ENCODE measurements at places on chromosomes 2 and 18.

GRCh38 chr18:24009651-24010333, 4.8 kb upstream of the TTC39C start:
- DNase-seq: no peak
- no peaks in the 10 kb centered on the region for H3K4me1 ChIP-seq
- H3K36me3 ChIP-seq: no peaks in the 10 kb centered on the region
- no peak overlapping the region for H3K27ac ChIP-seq
- no peak overlapping the region for H3K4me3 ChIP-seq

DNA sequence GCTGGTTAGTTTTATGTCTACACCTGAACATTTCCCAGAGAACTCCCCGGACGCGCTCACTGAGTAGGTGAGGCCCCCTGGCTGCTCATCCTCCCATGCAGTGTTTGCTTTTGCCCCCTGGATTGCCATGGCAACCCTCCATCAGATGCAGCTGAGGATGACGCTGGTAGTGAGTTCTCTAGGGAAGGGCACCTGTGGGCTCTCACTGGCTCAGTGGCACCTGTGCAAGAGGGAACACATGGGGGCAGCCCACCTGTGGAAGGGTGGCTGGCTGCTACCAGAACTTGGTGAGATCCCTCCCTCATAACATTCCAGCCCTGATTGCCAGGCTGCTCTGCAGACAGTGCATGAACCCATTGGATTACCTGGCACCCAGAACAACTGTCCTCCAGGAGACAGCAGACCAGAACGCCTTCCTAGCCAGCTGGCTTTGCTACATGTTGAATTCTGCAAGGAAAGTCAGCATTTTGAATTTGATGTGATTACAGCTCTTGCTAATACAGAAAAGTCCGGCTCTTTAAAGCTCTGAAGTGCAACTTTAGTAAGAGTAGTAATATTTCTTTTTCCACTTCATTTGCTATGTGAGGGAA, 21.7 kb downstream of the COA5 start:
- no peak overlapping the region for H3K27ac ChIP-seq
- H3K36me3 ChIP-seq: peaks cover 7% of the 10 kb centered on the region
- no peak overlapping the region for H3K4me3 ChIP-seq

DNA sequence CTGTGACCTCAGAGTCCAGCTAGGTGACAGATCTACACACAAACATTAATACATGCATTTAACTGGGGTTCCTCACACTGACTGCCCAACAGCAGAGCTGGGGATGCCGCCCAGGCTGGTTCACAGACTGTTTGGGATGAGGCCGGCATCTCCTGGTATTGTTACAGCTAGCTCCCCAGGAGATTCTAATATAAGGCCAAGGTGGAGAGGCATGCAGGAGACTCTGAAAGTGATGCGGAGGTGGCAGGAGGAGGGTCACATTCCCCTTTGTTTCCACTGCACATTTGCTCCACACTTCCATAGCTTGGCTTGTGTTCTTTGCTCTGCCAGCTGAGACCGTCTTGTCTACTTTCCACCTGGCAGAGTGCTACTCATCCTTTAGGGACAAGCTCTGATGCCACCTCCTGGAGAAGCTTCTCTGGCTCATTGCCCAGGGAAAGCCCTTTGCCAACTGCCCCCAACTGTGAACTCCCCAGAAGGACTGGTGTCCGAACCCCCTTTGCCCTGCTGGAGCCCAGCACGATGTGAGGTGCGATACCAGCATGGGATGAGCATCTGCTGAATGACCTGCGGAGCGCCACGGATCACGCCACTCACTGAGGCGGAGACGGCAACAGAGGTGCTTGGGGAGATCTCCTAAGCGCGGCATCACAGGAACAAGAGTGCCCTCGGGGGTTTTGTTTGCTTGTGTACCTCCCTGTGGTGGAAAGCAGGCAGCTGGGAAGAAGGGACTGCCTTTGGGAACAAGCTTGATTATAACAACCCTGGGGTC, 88.8 kb downstream of the UXS1 start:
- H3K27me3 ChIP-seq: no peaks in the 10 kb centered on the region
- no peak overlapping the region for H3K4me3 ChIP-seq
- H3K36me3 ChIP-seq: peaks cover 57% of the 10 kb centered on the region
- H3K4me1 ChIP-seq: no peaks in the 10 kb centered on the region
- no peak overlapping the region for H3K27ac ChIP-seq
- no peak for DNase-seq

GRCh38 chr2:128879161-128879560, 560.5 kb upstream of the HS6ST1 start:
- H3K4me1 ChIP-seq: no peaks in the 10 kb centered on the region
- no peak overlapping the region for H3K4me3 ChIP-seq
- no peak overlapping the region for H3K27ac ChIP-seq
- no peak for DNase-seq
- H3K27me3 ChIP-seq: peaks cover 15% of the 10 kb centered on the region

GRCh38 chr2:67713376-67713775, 316.2 kb downstream of the ETAA1 start:
- no peaks in the 10 kb centered on the region for H3K36me3 ChIP-seq
- no peak overlapping the region for H3K4me3 ChIP-seq
- no peak for DNase-seq
- H3K4me1 ChIP-seq: no peaks in the 10 kb centered on the region
- no peaks in the 10 kb centered on the region for H3K27me3 ChIP-seq
- H3K27ac ChIP-seq: no peak overlapping the region

DNA sequence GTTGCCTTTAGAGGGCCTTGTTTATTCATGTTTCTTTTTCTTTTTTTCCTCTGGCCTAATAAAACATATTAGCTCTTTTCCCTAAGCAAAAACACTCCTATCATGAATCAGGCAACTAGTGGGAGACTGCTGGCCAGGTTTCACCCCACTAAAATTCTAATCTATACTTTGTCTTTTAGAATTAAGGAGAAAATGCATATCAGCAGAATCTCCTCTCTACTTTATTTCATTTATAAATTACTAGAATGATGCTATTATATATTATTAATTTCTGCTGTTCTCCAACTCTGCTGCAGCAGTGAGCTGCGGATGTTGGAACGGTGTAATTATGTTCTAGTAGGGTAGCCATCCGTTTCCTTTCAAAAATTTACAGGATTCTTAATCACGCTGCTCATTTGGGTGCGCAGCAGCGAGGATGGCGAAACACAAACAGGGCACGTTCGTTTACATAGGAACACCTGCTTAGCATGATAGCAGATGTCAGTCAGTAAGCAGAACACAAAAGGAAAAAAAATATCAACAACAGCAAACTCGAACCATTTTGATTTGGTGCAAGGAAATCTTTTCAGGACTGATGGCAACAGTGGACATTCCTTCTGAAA, 30.5 kb downstream of the ZEB2 start:
- no peak for DNase-seq
- no peaks in the 10 kb centered on the region for H3K27me3 ChIP-seq
- H3K4me3 ChIP-seq: no peak overlapping the region
- no peak overlapping the region for H3K27ac ChIP-seq

- no peaks in the 10 kb centered on the region for H3K4me1 ChIP-seq
- H3K27me3 ChIP-seq: peaks cover 13% of the 10 kb centered on the region
- no peaks in the 10 kb centered on the region for H3K36me3 ChIP-seq
- H3K4me3 ChIP-seq: no peak overlapping the region
Measured at GRCh38 chr2:104318001-104318665, 535.8 kb upstream of the POU3F3 start.

- H3K4me1 ChIP-seq: no peaks in the 10 kb centered on the region
- no peak for DNase-seq
- H3K27me3 ChIP-seq: peaks cover 3% of the 10 kb centered on the region
- no peaks in the 10 kb centered on the region for H3K36me3 ChIP-seq
Measured at GRCh38 chr2:208570851-208571763, 164.5 kb downstream of the PTH2R start.

- H3K27me3 ChIP-seq: no peaks in the 10 kb centered on the region
- no peaks in the 10 kb centered on the region for H3K36me3 ChIP-seq
- no peaks in the 10 kb centered on the region for H3K4me1 ChIP-seq
Measured at GRCh38 chr2:154193246-154193645, 321.5 kb downstream of the GALNT13 start.

DNA sequence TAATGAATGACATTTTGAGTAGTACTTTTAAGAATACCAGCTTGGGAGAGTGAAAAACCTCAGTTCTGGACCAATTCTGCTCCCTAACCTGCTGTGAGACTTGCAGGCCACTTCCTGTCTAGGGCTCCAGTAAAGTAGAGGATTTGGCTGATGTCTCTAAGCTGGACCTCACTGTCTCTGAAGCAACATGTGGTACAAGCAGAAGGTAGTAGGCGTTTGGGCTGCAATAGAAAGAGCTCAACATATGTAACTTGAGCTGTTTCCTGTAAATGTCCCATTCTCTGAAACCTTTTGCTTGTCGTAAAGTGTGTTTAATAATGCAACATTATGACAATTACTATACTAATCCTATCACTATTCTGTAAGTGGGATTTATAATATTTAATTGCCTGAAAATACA, 213.1 kb downstream of the MYO3B start:
- peaks cover 16% of the 10 kb centered on the region for H3K4me1 ChIP-seq
- no peak overlapping the region for H3K27ac ChIP-seq
- H3K36me3 ChIP-seq: no peaks in the 10 kb centered on the region
- peaks cover 29% of the 10 kb centered on the region for H3K27me3 ChIP-seq
- DNase-seq: no peak

DNA sequence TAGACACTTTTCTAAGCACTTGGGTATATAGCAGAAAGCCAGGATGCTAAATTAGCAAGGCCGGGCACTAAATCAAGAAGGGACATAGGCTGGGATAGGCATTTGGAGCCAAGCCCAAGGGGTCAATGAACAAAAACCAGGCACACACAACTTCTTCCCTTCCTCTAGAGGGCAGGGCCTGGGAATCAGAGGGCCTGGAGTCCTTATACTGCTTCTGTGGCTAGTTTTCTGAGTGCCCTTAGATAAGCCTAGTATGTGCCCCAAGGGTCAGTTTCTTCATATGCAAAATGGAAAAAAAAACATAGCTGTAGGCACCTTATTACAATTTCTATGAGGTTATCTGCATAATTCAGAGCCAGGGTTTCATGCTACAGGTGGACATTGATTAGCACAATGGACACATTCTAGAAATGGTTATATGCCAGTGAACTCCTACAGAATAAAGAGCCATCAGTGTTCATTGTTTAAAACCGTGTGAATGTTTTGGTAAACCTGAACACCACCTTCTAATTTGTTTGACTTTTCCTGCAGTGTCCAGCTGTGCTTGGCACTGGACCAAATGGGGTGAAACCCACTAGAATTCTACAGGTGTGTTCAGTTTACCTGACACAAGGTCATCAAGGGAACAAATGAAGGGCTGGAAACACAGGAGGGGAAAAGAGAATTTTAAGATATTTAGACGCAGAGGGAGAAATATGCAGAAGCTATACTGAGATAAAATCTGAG, 49.6 kb downstream of the PAX8 start:
- peaks cover 50% of the 10 kb centered on the region for H3K4me1 ChIP-seq
- H3K27me3 ChIP-seq: 0 out of 3 replicates have a peak, but pooled peaks cover 5% of the 10 kb centered on the region
- no peak for DNase-seq
- H3K36me3 ChIP-seq: no peaks in the 10 kb centered on the region

DNA sequence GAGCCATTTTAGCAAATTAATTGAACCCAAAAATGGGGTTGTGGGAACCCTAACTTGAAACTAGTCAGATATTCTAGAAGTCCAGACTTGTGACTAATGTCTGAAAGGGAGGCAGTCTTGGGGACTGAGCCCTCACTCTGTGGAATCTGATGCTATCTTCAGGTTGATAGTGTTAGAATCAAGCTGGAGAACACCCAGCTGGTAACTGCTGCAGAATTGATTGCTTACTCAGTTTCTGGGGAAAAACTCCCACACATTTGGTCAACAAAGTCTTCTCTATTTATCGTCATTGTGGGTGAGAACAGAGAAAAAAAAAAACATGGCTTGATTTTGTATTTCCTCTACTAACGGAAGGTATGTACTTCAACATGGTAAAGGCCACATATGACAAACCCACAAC, 1925.8 kb upstream of the CELF4 start:
- no peaks in the 10 kb centered on the region for H3K36me3 ChIP-seq
- no peak for DNase-seq
- H3K27ac ChIP-seq: no peak overlapping the region

- H3K27me3 ChIP-seq: peaks cover 39% of the 10 kb centered on the region
- DNase-seq: no peak
- no peak overlapping the region for H3K4me3 ChIP-seq
- H3K4me1 ChIP-seq: peaks cover 13% of the 10 kb centered on the region
- H3K36me3 ChIP-seq: no peaks in the 10 kb centered on the region
- no peak overlapping the region for H3K27ac ChIP-seq
Measured at GRCh38 chr2:106038601-106039375, 155.3 kb downstream of the UXS1 start.

DNA sequence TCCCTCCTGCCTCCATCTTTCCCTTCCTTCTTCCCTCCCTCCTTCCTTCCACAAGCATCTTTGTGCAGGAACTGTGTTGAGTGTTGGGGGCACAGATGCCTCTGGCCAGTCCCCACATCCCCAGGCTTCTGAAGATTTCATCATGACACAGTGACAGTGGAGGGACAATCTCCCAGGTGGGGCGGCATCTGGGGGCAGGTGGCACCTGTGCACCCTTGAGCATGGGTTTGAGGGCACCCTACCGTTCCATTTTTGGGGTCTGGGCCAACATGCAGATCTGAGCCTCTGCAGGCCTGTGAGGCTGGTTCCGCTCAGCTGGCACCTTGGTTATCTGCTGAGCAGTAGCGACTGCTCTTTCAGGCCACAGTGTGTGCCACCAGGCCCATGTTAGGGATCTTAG, 57.6 kb downstream of the LONRF2 start:
- H3K27me3 ChIP-seq: peaks cover 4% of the 10 kb centered on the region
- H3K4me3 ChIP-seq: no peak overlapping the region
- no peak for DNase-seq
- peaks cover 5% of the 10 kb centered on the region for H3K4me1 ChIP-seq

- H3K4me1 ChIP-seq: no peaks in the 10 kb centered on the region
- no peaks in the 10 kb centered on the region for H3K36me3 ChIP-seq
- H3K27ac ChIP-seq: no peak overlapping the region
- no peak overlapping the region for H3K4me3 ChIP-seq
Measured at GRCh38 chr2:223093436-223094241, 41.6 kb downstream of the KCNE4 start.

DNA sequence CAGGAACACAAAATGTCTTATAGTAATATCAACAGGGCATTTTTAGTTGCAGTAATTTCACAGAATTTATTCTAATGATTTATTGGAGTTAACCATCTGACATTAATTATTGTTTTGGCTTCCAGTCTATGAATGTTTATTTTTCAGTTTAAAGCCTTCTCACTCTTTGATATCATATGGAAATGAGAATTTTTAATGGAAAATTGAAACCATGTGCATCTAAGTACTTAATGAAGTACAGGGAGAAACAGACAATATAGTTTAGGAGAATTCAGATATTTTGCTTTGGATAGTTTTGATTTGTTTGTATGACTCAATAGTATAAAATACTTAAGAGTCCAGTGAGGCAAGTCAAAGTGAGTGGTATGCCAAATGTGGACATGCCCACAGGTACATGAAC, 126.1 kb downstream of the OLA1 start:
- DNase-seq: no peak
- H3K27ac ChIP-seq: no peak overlapping the region
- peaks cover 7% of the 10 kb centered on the region for H3K36me3 ChIP-seq
- no peaks in the 10 kb centered on the region for H3K27me3 ChIP-seq
- H3K4me1 ChIP-seq: peaks cover 9% of the 10 kb centered on the region

- no peak overlapping the region for H3K4me3 ChIP-seq
- no peak for DNase-seq
- H3K27me3 ChIP-seq: no peaks in the 10 kb centered on the region
- H3K4me1 ChIP-seq: no peaks in the 10 kb centered on the region
- H3K36me3 ChIP-seq: no peaks in the 10 kb centered on the region
Measured at GRCh38 chr18:45268583-45268982, 346.7 kb upstream of the SLC14A2 start.

Measured in HepG2 (cell line).